Thymus (tissue), 14 donors: ENCODE measurements at places on chromosomes 1 and 21.

- DNase-seq, result no peak
These were observed 20.7 kb upstream of the HAO2 start for GRCh38 chr1:119347858-119348257.

GRCh38 chr1:12460121-12460520, 157.9 kb downstream of the DHRS3 start:
- no peak for DNase-seq

GRCh38 chr1:206012086-206012859, 9.1 kb upstream of the RAB7B start:
- peak; percentile 62 for DNase-seq

DNA sequence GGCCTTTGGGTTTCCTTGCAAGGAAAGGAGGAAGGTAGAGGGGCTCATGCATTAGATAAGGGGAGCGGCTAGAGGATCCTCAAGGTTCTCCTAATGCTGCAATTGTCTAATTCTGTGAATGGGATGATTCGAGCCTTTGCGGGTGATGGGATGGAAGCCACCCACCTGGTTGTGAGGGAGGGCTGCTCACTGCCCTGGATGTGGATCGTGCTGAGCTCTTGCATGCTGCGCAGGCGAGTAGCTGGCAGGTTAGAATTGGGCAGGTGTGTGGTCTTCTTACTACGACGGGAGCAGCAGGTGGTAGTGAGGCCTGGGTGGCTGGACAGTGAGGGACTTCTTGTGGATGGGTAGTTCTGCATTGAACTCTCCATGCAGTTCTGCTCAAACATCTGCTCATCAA, 21.2 kb downstream of the DDX20 start:
- no peak for DNase-seq

- no peak for DNase-seq
These were observed 122.3 kb downstream of the TNFSF18 start for GRCh38 chr1:172928412-172928811.

DNA sequence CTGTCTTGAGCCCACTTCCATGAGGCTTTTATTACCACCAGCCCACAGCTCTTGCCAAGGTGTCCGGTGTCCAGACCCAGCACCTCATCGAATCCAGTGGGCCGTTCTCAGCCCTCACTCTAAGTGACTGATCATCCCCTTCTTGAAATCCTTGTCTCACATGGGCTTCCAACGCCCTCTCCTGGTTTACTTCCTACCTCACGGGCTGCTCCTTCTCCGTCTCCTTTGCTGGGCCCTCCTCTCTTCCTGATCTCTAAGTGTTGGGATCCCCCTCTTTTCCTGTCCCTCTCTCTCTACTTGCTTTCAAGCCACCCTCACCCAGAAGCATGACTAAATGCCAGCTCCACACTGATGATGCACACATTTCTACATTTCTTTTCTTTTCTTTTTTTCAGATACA, 9.0 kb upstream of the RHBG start:
- DNase-seq, result no peak

- DNase-seq, result no peak
These were observed 15.5 kb downstream of the DIPK1A start for GRCh38 chr1:92945748-92946270.

GRCh38 chr1:246041360-246041759, 465.7 kb downstream of the SMYD3 start:
- no peak for DNase-seq

- DNase-seq, result no peak
These were observed 129.1 kb upstream of the SOD1 start for GRCh38 chr21:31530364-31530763.

DNA sequence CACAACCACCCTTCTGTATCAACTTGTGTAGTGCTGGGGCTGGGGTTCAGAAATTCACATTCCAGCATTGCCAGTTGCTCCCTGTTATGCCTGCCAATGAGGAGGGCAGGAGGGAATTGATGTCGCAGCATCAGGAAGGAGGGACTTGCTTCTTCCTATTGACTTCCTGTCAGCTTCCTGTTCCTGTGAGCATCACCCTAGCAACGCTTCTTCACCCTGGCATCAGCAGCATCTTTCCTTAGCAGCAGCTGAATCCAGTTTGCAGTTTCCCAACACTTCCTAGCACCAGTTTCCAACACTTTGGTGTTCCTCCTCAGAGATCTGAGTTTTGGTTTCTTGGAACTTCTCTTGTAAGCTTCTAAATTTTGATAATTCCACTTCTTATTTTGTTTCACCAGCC, 8.9 kb upstream of the TRIM62 start:
- DNase-seq, result no peak

DNA sequence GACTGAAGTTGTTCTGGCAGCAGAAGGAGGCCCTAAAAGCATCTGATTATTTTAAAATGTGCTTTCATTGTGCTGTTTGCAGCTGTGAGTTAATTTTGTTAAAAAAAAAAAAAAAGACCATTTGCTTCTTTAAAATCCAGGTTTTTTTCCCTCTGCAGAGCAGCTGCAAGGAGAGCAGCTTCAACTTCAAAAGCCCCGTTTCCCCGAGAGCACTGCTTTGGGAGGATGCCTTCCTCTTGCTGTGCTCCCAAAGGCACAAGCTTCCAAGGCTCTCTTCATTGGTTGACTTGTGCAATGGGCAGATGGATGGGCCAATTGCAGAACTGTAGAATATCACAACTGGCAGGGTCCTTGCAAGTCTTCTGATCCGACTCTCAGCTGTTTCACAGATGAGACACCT, 459.2 kb upstream of the PKN2 start:
- DNase-seq, result no peak

DNA sequence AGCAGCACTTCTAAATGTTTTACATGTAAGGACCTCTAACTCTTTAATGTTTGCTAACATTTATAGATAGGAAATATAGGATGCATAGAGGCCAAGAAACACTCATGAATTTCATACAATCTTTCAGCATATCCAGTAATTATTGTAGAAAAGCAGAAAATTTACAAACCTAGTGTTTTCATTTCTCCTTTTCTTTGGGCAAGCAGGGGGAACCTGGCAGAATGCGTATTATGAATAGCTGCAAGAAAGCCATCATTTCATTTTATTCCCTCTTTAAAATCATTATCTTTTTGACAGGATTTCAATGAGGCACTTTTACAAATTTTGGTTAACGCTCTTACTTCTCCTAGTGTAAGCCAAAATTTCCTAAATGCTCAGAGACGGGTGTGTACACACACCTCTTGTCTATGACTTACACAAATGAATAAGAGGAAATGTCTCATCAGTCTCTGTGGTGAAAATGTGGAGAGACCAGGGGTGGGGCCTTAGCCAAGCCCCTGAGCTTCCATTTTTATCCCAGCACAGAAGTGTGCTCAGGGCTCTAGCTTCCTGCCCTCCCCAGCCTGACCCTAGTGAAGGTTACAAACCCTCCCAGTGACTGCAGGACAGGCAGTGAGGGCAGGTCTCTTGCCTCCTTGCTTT, 91.6 kb downstream of the LRRC8C start:
- peak; percentile 14 for DNase-seq
